ENCODE measurements at places on chromosomes 12 and 14.
A peak's percentile ranks its signal among the peaks of the same experiment; 100 is the strongest.

GRCh38 chr14:55620277-55620676 is 40.3 kb downstream of the KTN1 start:
- peaks cover 11% of the 10 kb centered on the region for H3K36me3 ChIP-seq
- no peak for DNase-seq
- no peaks in the 10 kb centered on the region for H3K27me3 ChIP-seq
- peaks cover 22% of the 10 kb centered on the region for H3K4me1 ChIP-seq
- no peak overlapping the region for H3K4me3 ChIP-seq

DNA sequence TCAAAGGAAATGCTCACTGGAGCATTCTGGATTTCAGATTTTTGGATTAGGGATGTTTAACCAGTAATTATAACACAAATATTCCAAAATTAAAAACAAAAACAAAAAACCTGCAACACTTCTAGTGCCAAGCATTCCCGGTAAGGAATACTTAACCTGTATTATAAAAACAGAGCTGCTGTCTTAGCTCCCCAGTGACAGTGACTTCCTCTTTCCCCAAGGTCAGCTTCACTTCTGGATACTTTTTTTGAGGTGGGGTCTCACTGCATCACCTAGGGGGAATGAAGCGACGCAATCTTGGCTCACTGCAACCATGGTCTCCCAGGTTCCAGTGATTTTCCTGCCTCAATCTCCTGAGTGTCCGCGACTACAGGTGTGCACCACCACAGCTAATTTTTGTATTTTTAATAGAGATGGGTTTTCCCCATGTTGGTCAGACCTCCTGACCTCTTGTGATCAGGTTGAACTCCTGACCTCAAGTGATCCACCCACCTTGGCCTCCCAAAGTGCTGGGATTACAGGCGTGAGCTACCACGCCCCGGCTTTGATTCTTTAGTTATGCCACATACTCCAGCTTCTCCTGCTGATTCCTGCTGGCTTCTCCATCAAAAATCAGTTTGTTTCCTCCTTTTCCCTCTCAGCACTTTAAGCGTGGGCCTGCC is 15.9 kb downstream of the PPP1CC start:
- peaks cover 3% of the 10 kb centered on the region for H3K4me1 ChIP-seq
- no peak overlapping the region for H3K4me3 ChIP-seq
- DNase-seq = no peak
- no peak overlapping the region for H3K27ac ChIP-seq
- no peaks in the 10 kb centered on the region for H3K27me3 ChIP-seq
- peaks cover 74% of the 10 kb centered on the region for H3K36me3 ChIP-seq

DNA sequence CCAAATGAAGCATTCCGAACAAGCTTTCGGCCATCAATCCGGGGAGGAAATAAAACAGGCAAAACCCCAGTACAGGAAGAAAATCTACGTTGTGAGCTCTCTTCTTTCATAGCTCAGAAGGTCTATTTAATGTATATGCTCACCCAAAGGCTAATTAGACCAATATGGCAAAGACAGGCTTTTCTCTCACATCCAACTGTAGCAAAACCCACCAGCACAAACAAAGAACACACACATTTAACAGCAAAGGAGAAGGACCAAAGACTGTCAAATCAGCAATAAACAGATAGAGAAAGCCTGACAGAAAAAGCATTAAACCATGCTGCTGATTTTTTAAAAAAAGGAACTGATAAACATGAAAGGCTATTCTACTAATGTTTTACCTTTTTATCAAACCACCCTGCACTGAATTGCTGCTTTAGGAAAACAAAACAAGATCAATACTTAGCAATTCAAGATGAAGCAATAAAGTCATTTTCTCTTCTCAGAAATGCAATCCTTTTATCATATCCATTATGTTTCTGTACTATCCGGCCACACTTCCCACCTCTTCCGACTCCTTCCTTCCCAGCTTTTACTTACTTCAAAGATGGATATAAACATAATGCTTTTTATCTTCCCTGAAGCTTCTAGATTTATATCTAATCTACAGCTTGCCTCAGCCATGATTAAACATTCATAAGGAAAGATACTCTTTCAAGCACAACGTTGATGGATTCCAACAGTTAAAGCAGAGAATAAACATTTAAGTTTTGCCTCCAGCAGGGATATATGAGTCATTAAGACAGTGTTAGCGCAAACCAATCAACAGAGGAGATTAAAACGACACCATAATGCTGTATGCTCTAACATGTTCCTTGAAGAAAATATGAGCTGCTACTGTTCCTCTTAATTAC is 74.6 kb upstream of the BBS10 start:
- H3K4me1 ChIP-seq = no peaks in the 10 kb centered on the region
- no peak overlapping the region for H3K4me3 ChIP-seq
- no peaks in the 10 kb centered on the region for H3K27me3 ChIP-seq
- no peak overlapping the region for H3K27ac ChIP-seq
- H3K36me3 ChIP-seq = no peaks in the 10 kb centered on the region

GRCh38 chr14:68757618-68758081 is 35.2 kb downstream of the ZFP36L1 start:
- no peaks in the 10 kb centered on the region for H3K36me3 ChIP-seq
- H3K4me3 ChIP-seq = no peak overlapping the region
- H3K27me3 ChIP-seq = no peaks in the 10 kb centered on the region
- DNase-seq = peak; percentile 81
- H3K27ac ChIP-seq = peak overlapping the region; percentile 66

GRCh38 chr12:49367381-49368239 is at the start of gene SPATS2:
TSS of gene SPATS2 (plus strand) at chr12:49367462. CDS start at chr12:49461013, 93,551 bp downstream.
- no peaks in the 10 kb centered on the region for H3K27me3 ChIP-seq
- peak within 1 kb of the TSS; percentile 82 for H3K4me3 ChIP-seq
- peaks cover 30% of the 10 kb centered on the region for H3K4me1 ChIP-seq

DNA sequence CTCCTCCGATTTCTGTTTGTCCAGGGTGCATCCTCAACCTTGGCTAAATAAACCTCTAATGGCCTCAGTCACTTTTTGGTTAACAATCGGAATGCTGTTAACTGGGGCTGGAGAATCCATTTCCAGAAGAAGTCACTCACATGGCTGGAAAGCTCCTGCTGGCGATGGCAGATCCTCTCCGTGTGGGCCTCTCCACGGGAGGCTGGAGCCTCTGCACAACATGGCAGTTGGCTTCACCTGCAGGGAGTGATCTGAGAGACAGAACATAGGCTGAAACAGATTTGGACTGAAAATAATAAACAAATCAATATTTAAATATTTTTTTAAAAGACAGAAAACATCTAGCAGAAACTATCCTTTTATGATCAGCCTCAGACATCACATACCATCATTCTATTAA is 66.8 kb upstream of the FICD start:
- no peak overlapping the region for H3K27ac ChIP-seq
- no peaks in the 10 kb centered on the region for H3K4me1 ChIP-seq
- no peaks in the 10 kb centered on the region for H3K36me3 ChIP-seq
- H3K4me3 ChIP-seq = no peak overlapping the region

GRCh38 chr14:22546722-22547071 is 42.3 kb downstream of the DAD1 start:
- no peaks in the 10 kb centered on the region for H3K27me3 ChIP-seq
- DNase-seq = no peak
- H3K4me3 ChIP-seq = no peak overlapping the region
- peak overlapping the region; percentile 7 for H3K27ac ChIP-seq
- H3K4me1 ChIP-seq = peaks cover 30% of the 10 kb centered on the region

DNA sequence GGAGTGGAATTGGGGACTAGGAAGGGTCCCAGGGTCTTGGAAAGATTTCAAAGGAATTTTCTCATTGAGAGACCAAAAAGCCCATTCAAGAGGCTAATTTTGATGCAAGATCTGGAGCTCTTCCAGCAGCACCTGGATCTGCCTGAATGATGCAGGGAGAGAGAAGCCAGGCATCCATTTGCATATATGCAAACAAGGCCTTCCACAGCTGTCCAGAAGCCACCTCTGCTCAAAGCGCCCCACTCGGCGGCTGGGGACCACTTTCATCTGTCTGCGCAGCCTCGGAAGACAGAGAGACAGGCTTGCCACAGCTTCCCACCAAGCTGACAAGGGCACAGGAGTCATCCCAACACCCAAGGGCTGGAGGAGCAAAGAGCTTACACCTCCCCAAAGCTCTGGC is 295.6 kb downstream of the DPF3 start:
- no peak overlapping the region for H3K4me3 ChIP-seq
- no peaks in the 10 kb centered on the region for H3K36me3 ChIP-seq
- DNase-seq = no peak
- no peak overlapping the region for H3K27ac ChIP-seq
- H3K4me1 ChIP-seq = no peaks in the 10 kb centered on the region
- no peaks in the 10 kb centered on the region for H3K27me3 ChIP-seq

- H3K36me3 ChIP-seq = no peaks in the 10 kb centered on the region
- no peak overlapping the region for H3K4me3 ChIP-seq
- DNase-seq = no peak
- peaks cover 37% of the 10 kb centered on the region for H3K4me1 ChIP-seq
- H3K27me3 ChIP-seq = no peaks in the 10 kb centered on the region
Measured at GRCh38 chr14:59317798-59318505, 129.5 kb downstream of the DAAM1 start.

- DNase-seq = no peak
- no peaks in the 10 kb centered on the region for H3K27me3 ChIP-seq
- H3K27ac ChIP-seq = no peak overlapping the region
- H3K4me3 ChIP-seq = no peak overlapping the region
Measured at GRCh38 chr12:29067430-29067829, 81.6 kb upstream of the FAR2 start.
